ENCODE measurements at places on chromosomes 6 and 20. TPM values are rescaled to one million over a fixed set of nuclear protein-coding genes. Genes with fewer than 3 reads are reported as not detected.
A peak's percentile ranks its signal among the peaks of the same experiment; 100 is the strongest.

GRCh38 chr6:118589649-118590365, 41.7 kb downstream of the PLN start:
- DNase-seq: no peak

DNA sequence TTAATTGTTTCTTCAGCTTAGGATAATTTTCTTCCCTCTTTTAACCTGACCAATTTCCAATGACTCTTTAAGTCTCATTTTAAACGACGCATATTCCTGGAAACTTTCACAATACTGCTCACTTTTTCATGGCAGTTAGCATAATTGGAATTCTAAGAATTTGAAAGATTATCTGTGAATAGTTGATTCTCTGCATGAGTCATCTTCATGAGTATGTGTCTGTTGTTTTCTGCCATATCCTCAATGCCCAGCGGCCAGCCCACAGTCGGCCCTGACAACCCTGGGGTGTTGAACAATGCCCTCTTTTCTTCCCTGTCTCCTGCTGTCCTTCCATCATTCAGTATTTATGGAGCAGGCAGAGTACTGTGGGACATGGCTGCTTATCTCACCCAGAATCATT, 554.2 kb downstream of the CDH26 start:
- peak; percentile 71 for DNase-seq

DNA sequence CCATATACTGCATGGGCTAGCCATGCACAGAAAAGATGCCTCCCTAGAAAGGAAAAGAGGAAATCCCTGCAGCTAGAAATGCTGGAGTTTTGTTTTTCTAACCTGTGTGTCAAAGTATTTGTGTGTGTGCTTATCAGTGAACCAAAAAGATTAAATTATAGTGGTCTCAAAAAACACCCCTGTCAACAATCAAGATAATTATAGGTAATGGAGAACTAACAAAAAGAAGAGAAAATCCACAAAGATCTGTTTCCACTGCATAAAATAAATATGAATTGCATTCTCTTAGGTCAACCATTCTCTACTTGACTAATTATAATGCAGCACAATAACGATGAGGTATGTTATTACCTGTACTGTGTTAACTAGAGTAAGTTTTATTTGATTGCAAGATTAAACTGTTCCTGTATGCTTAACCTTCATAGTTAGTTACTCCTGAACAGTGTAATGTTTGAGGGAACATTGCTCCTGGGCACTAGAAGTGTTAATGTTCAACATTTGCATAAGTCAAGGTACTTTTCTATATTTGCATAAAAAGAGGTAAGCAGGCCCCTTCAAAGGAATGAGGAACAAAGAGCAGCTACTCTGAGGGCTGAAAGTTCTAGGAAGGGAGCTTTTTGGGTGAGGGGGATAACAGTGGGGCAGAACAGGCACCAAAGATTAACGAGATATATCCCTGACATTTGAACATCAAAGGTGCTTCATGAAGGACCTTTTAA, 212.1 kb downstream of the BTBD9 start:
- DNase-seq: no peak

- no peak for DNase-seq
Measured at GRCh38 chr6:157552820-157553485, 172.0 kb downstream of the ZDHHC14 start.

Gene MEI4
- total RNA-seq: not detected

DNA sequence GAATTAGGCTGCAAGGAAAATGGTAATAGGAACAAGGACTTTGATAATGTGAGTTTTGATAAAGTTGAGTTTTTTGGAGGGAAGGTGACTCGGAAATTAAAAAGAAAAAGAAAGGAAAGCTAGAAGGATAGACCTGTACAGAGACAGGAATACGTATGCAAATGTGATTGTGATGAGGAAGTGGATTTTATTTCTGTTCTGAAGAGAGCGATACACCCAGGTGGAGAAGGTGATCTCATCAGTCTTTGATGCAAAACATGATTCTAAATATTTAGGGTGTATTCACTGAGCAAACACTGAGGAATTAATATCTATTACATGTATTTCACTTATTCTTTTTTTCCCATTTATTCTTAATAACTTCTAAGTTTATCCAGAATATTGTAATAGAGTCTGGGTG, 9.2 kb upstream of the PLEKHG1 start:
- DNase-seq: no peak

- no peak for DNase-seq
Measured at GRCh38 chr6:125008957-125009356, 46.7 kb downstream of the RNF217 start.

DNA sequence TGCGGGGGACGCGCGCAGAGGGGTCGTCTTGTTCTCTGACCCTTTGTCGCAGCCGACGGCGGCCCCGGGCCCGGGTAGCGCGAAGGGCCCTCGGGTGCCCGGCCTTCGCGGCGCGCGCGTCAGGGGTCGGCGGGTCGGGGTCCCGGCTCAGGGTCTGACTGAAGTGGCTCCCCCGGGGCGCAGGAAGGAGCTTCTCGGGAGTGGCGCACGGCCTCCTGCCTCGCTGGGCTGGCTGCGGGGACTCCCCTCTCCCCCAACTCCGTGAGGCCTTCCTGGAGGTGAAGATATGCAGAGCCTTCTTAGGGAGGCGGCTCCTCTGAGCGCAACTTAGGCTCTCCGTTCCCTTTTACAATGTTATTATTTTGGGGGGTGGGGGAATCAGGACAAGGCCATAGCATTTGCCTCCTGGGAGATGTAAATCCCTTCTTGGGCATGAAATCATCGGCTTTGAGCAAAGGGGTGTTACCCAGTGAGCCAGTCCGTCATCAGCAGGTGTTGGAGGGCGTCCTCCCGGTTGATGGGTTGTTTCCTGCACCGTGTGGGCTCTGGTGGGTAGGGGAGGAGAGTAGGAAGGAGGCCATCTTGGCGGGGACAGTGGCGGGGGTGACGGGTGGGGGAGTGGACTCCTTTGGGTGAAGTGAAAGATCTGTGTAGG, 523 bp downstream of the CDS2 start:
- DNase-seq: peak; percentile 65

Gene NTSR1
- total RNA-seq: not detected

DNA sequence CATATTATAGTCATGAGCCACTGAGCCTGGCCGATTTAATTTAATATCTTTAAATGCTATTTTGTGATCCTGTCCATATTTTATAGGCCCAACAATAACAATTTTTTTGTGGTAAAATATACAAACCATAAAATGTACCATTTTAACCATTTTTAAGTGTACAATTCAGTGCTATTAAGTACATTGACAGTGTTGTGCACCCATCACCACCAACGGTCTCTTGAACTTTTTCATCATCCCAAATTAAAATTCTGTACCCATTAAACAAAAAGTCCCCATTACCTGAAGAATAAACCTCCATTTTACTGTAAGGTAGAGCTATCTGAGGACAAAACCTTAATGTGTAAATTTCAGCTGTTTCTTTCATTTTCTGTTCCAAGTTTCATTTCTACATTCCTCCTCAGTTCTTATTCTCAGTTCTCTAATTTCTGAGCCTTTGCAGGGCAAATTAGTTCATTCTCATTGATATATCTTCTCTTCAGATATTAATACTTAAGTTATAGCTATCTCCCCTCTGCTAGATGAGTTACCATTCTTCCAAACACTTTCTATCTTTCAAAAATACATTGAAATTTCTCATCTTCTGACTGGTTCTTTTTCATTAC, 10.3 kb downstream of the MTO1 start:
- no peak for DNase-seq

Gene RSPH9
- not detected for total RNA-seq

Gene COL19A1
- total RNA-seq: not detected

DNA sequence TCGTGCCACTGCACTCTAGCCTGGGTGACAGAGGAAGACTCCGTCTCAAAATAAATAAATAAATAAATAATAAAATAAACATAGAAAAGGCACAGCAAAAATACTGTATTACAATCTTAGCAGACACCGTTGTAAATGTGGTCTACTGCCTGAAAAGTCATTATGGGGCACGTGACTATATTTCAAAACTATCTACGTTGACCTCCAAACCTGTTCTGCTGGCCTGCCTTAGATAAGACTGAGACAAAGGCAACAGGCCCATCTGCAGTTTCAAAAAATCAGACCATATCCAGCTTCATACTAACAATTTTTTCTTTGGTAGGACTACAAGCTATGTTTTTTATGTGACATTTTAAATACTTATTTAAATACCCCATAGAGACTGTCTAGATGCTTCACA, 59.1 kb downstream of the AGPAT4 start:
- DNase-seq: no peak

Gene OR12D3
- total RNA-seq: not detected

DNA sequence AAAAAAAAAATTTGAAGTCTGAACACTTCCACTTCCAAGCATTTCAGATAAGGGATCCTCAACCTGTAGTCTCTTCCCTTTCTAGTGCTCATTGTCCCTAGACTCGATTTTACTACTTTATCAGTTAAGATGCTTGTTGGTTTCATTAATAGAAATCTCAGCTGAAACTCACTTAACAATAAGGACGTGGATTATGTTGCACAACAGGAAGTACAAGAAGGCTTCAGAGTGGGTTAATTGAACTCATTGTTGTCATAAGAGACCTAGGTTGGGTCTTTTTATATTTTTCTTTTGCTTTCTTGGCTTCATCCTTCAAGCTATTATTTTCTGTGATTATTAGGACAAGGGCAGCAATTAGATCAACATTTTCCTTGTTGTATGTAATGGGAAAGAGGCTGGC, 175.2 kb downstream of the CDKAL1 start:
- no peak for DNase-seq

DNA sequence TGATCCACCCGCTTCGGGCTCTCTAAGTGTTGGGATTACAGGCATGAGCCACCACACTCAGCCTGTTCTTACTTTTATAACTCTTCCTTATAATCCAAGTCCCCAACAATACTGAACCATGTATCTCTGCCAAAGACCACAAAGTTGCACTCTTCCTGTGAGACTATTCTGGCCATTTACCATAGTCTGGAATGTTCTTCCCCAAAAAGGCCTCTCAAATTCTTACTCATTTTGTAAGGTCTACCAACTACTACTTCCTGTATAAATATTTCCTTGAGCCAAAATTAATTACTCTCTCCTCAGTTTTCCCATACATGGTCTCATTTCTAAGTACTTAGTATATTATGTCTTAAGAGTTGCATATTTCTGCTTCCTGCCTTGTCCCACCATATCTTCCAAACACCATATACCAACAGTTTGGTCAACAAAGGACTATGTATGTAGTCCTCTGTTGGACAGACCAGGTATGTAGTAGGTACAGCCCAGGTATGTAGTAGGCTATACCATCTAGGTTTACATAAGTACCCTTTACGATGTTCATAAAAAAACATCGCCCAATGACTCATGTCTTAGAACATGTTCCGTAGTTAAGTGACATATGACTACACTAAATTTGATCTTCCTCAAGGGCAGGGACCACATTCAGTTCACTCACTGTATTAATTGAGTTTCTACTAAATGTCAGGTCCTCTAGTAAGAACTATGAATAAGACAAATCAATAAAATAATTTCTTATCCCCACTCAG, 22.0 kb downstream of the RANBP9 start:
- peak; percentile 20 for DNase-seq

- no peak for DNase-seq
Measured at GRCh38 chr6:151292974-151293687, 53.4 kb downstream of the AKAP12 start.

DNA sequence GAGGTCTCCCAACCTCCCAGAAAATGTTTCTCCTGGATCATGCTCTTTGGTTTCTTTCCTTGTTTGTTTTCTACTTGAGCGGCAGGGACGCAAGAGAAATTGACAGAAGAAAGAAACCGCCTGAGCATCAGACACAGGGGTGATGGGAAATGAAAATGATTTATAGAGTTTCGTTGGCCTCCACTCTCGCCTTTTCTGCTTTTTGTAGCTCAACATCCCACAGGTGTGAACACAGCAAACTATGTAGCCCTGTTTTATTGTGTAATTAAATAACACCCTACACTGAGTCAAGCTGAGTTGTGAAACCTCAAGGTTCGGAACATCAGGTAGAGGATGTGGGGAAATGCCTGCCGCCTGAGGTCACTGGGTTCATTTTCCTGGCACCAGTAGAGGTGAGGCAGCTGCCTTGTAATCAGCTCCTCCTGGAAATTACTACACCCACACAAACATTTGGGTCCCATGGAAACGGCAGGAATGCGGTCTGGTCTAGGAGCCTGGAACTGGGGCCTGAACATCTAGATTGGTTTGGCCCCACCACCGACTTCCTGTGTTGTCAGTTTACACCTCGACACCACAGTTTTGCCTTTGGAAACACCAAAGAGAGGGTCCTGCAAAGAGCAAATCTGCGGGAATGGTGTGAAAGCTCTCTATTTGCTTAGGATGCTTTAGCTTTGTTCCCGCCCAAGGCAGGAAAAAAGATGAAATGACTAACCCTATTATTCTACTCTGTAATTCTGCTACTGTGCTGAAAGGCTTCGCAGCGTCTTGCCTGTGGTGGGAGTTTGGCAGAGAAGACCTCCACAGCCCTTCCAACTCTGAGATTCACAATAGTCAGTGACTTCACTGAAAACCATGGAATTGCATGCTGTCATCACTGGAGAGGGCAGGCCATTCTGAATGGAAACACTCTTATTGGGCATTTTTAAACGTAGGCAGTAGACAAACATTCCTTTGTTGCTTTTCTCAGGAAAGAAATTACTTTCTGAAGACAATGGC, 53.0 kb downstream of the ADAT2 start:
- DNase-seq: peak; percentile 80

DNA sequence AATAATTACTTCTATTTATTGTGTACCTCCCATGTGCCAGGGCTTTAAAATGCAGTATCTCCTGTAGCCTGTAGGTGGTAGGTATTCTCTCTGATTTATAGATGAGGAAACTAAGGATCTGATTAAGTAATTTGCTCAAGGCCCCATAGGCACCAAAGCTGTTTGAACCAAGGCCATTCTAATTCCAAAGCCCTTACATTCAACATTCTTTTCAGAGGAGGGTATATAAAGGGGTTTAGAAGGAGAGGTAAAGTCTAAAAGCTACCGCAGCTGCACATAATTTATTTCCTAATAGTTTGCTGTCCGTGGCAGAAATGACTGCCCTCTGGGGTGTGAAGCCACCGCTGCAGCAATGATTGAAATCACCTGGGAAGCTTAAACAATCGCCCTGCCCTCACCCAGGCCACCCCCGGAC, 95.0 kb upstream of the FAM8A1 start:
- peak; percentile 51 for DNase-seq

- peak; percentile 83 for DNase-seq
Measured at GRCh38 chr6:41546866-41547798, 951 bp downstream of the FOXP4 start.

DNA sequence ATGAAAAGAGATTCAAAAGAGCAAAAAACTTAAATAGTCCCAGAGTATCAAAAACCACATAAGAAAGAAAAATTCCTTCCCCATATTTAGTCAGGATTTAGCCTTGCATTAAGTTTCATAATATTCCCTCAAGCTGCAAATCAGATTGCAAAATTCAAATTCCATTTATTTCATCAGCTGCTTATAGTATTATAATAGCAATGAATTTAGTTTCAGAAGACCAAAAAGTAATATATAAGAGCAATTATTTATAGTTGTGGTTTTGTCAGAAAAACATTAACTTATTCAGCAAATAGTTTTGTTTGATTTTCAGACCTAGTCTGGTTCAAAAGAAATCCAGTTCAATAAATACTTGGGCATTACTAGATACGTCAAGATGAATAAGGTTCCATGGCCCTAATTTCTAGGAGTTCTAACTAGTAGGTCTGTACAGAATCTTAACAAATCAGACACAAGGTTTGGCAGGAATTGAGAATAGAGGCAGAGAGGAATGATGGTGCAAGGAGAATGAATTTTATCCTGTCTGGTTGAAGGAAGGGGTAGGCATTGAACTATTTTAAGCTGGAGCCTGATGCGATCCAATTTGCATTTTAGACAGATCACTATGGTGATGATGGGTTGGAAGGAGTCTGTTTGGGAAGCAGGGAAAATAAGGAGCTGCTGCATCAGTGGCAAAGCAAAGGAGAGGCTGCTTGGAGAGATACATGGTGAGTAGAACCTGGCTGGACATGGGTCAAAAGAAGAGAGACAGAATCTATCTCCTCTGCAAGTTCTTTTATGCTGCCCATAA, 163.9 kb upstream of the STXBP5 start:
- DNase-seq: peak; percentile 49
